BJ (cell line): ENCODE measurements at places on chromosomes 11 and 22. TPM values are rescaled to one million over a fixed set of nuclear protein-coding genes. Genes with fewer than 3 reads are reported as not detected.

DNA sequence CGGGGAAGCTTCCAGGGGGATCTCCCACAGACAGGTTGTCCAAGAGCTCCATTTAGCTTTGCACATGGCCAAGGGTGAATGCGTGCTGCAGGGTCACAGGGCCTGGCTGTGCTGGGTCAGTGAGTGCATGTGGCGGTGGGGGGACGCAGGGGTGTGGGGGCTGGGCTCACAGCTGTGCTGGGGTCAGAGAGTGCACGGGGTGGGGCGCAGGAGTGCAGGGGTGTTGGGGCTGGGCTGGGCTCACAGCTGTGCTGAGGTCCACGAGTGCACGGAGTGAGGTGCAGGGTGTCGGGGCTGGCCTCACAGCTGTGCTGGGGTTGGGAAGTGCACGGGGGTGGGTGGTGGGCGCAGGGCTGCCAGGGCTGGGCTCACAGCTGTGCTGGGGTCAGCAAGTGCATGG is 557.7 kb downstream of the BRD1 start:
- DNase-seq: no peak

DNA sequence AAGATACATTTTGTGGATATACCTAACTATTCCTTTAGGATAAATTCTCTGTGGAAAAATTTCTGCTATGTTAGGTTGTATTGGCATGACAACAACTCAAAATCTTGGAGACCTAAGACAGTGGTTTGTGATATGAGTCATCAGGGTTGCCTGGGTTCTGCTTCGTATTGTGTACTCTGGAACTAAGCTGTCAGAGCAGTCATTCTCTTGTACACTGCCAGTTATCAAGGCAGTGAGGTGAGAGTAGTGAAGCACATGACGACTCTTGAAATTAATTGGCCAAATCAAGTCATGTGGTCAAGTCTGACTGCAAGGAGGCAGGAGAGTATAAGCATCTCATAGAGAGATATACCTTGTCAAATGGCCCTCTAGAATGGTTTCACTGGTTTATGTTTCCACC is 104.4 kb downstream of the FANCF start:
- DNase-seq: no peak

- DNase-seq: no peak
These were observed 2370.9 kb upstream of the RAG2 start for GRCh38 chr11:38968951-38969350.

DNA sequence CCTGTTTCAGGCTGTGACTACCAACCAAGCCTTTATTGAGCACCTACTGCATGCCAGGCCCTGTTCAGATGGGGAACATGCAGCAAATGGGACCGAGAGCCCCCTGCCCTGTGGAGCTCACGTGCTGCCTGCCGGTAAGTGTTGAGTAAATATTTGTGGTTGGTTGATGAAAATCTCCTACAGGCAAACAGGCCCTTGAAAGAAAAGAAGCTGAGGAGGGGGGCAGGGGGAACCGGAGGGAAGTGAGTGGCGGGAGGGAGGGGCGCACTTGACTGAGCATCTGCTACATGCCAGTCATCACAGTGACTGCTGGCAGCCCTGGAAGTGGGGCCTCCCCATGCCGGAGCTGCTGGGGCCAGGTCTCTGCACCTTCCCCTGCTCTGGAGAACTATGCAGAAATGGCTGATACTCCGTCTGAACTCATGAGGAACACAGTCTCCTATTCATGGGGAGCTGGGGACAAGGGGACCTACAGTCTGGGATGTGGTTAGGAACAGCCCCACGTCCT is 34.2 kb downstream of the MACROD1 start:
- no peak for DNase-seq

- DNase-seq: no peak
These were observed 56.4 kb downstream of the ARFGAP3 start for GRCh38 chr22:42800451-42801251.

- no peak for DNase-seq
These were observed 110.6 kb downstream of the NECTIN1 start for GRCh38 chr11:119618208-119618909.

DNA sequence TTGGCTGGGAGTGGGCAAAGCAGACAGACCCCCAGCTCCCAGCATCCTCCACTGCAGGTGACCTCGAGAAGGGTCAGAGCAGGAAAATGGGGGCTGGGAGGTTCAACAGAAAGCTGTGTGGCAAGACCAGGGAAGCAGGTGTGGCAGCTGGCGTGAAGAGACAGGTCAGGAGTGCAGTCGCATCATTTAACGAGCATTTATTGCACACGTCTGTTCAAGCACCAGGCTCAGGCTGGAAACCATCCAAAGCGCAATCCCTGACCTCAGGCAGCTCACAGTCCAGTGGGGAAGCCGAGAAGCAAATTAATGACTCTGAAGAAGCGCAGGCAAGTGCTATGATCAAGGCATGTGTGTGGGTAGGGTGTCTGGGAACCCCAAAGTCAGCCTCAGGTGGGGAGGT is 7.4 kb downstream of the SLC25A45 start:
- DNase-seq: no peak

DNA sequence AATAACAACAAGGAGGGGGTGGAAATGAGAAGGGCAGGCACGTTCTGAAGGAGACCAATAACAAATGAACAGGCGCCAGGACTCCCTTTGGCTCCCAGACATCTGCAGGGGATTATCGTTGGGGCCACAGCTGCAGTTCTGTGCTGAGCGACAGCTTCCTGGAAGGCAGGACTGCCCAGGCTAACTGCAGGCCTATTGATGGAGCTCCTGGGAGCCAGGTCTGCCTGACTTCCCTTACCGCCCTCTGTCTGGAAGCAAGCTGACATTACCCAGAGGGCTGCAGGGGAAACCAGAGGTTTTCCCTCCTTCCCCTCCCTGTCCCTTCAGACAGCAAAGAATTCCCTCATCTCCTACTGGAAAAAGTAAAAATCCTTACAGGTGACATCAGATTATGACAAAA is 5.0 kb downstream of the DRD2 start:
- no peak for DNase-seq

GRCh38 chr11:33761471-33761870 is 12.8 kb downstream of the FBXO3 start:
- DNase-seq: no peak

DNA sequence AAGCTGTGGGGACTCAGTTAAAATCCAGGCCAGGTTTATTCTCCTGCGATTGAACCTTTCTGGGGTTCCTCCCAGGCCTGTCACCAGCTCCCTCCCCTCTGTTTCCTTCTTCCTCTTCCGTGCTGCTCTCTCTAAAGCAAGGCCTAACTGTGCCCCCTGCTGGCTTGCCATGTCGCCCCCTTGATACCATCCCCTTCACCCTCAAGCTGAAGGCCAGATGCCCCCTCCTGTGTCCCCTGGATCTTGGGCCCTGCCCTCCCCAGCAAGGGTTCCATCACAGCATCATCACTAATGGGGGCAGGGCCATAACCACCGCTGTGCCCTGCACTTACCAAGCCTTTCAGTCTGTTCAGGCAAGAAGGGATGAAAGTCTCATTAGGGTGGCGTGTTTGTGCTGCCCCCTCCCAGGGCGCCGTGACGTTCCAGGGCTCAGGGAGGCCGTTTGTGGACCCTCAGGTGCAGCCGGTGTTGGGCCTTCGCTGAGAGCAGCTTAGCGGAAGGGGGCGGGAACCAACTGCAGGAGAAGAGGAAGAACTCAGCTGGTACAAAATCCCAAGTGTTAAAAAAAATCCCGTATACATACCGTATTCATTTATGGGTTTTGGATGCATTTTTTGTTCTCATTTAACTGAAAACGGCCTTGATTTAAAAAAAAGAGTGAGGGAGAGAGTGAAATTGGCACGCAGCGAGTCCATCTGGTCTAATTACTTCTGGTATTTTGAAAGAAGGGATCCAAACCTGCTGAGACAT is 69.9 kb downstream of the MPPED1 start:
- DNase-seq: no peak

DNA sequence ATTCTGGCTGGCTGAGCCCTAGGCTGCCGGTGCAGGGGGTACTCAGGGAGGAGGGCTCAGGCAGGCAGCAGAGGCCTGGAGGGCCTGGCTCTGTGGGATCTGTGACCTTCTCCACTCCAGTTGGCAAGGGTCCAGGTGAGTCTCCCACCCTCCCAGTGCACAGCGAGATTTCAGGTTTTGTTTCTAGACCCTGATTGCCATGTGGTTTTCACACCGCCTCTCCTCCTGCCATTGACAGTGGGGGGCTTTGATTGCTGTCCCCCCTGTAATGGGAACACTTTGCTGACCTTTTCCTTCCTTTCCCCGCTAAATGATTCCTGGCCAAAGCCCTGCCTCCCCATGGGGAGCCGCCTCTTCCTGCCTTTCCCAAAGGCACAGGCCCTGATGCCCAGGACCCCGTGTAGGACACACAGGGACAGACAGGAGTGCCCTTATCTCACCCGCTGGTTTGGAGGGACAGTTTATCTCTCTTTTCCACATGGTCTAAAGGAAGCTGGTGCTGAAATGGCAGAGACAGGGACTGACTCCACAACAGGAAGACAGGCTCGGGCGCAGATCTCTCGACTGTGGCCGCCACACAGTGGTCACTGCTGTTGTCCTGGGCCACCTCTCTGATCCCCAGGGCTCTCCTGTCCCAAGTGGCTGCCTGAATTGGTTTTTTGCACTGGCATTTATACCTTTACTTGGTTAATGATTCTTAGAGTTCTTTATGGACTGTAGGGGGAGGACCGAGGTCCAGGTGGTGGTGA is 43.4 kb downstream of the BCR start:
- no peak for DNase-seq

GRCh38 chr11:92211576-92212167 is 12.9 kb upstream of the FAT3 start:
- DNase-seq: no peak

- DNase-seq: no peak
These were observed 52.1 kb upstream of the MYEOV start for GRCh38 chr11:69241844-69242243.

DNA sequence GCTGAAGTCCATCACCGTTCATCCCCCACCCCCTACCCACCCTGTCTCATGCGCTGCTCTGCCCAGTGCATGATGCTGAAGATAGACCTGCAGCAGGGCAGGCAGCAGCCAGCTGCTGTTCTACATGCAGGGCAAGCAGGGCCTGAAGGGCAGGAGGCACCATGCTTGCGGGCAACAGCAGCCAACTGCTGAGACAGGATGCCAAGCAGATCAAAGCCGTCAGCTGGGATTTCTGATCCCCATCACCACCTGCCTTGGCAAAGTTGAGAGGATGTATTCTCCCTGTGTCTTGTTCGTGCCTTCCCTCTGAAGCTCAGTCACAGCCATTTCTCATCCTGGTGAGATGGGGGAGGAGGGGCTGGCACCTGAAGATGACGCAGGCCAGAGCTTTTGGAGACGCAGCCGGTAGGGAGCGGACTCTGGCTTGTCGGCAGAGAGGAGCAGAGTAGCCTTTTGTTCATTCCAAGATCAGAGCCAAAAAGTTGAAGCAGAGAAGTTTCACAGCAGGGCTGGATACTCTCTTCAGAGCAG is 227.0 kb downstream of the GRIK4 start:
- DNase-seq: no peak

DNA sequence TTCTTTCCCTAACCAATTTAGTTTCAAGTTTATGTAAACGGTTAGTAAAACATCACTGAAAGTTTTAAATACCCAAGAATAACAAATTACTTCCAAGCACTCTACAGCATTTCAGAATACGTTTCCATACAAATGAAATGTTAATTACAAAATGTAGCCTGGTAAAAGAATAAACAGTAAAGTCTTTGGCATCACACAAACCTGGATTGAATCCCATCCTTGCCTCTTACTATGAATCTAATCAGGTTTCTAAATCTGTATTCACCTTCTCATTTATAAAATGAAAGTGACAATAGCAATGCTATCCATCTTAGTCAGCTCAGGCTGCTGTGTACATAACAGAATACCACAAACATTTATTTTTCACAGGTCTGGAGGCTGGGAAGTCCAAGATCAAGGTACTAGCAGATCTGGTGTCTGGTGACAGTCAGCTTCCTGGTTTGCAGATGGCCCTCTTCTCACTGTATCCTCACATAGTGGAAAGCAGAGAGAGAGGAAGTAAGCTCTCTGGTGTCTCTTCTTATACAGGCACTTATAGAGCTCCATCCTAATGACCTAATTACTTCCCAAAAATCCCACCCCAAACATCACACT is 19.2 kb downstream of the FAM168A start:
- DNase-seq: no peak

DNA sequence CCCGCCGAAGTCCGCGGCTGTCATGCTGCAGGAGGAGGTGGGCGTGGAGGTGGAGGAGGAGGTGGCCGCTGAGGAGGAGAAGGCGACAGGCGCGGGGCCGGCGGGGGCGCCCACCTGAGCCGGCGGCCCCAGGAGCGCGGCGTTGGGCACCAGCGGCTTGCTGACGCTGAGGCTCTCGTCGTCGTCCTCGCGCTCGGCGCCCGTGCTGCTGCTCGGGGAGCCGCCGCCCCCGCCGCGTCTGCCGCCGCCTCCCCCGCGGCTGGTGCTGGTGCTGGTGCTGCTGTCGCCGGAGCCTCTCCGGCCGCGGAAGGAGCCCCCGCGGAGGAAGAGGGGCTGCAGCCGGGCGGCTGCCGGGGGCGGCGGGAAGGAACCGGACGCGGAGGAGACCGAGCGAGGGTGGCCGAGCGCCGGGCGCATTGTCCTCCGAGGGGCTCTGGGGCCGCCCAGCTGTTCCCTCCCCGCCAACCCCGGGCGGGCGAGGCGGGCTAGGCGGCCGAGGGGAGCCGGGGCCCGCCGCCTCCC is 388 bp downstream of the TMEM121B start:
- no peak for DNase-seq

GRCh38 chr11:99277281-99277680 is 256.5 kb downstream of the CNTN5 start:
- DNase-seq: no peak

DNA sequence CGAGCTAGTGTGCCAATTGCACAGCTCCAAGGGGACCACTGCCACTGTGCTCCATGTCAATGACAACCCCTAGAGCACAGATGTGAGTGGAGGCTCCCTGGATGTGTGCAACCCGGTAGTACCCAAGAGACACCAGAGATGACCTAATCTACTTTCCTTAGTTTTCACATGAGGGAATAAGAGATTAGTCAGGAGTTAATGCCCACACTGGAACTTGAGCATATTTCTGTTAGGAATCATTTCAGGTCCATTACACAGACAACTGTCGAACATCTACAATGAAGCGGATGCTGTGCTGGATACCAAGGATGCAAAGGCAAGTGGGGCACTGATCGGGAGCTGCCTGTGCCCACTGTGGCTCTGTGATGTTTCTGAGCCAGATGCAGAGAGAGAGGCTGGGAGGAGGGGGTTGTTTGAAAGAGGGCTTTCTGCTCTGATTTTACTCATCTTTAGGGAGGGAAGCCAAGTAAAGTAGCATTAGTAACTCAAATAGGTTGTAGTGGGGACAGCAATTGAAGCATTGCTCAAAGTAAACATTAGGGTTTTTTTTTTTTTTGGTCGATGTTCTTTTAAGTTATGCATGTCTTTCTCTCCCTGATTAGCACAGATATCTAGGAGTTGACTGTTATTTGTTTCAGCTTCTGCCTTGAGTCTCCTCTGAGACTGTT is 82.5 kb upstream of the SORL1-AS1 start:
- no peak for DNase-seq

GRCh38 chr11:70885281-70886231 is 366.8 kb downstream of the SHANK2 start:
- no peak for DNase-seq

Gene IL17RA
- 20.7 and 27.0 TPM in 2 replicates for polyA plus RNA-seq

Gene RFPL2
- not detected in 2 replicates for polyA plus RNA-seq

Gene OR5AP2
- not detected in 2 replicates for polyA plus RNA-seq

Gene TRIM49
- polyA plus RNA-seq: not detected in 2 replicates

Gene GPHA2
- polyA plus RNA-seq: not detected in 2 replicates

Gene PIK3IP1
- polyA plus RNA-seq: 8.2 and 11.8 TPM in 2 replicates

Gene BTBD18
- not detected in 2 replicates for polyA plus RNA-seq

Gene ANKK1
- not detected in 2 replicates for polyA plus RNA-seq

Gene CELSR1
- polyA plus RNA-seq: 0.65 and 1.0 TPM in 2 replicates

Gene PRSS23
- 258 and 343 TPM in 2 replicates for polyA plus RNA-seq

Gene KLHL35
- 1.7 and 3.1 TPM in 2 replicates for polyA plus RNA-seq
